ENCODE measurements at places on chromosomes 5 and 9.

DNA sequence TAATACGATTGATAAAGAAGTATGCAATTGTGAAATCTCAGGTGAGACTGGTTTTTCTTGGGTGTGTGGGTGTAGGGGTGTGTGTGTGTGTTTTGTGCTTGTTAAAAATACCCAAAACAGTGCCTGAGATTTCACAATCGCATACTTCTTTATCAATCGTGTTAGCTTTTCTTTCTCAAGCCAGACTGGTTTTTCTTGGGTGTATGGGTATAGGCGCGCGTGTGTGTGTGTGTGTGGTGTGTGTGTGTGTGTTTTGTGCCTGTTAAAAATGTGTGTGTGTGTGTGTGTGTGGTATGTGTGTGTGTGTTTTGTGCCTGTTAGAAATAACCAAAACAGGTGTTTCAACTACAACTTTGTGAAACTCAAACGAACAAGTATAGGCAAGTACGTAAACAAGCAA lies 53.7 kb downstream of the CERT1 start:
- no peak for DNase-seq

GRCh38 chr9:81083067-81083466 lies 606.3 kb downstream of the TLE1 start:
- DNase-seq, result no peak

GRCh38 chr9:82781921-82782392 lies 281.0 kb downstream of the RASEF start:
- DNase-seq, result no peak

GRCh38 chr5:10892147-10892910 lies 131.3 kb upstream of the DAP start:
- DNase-seq, result no peak

DNA sequence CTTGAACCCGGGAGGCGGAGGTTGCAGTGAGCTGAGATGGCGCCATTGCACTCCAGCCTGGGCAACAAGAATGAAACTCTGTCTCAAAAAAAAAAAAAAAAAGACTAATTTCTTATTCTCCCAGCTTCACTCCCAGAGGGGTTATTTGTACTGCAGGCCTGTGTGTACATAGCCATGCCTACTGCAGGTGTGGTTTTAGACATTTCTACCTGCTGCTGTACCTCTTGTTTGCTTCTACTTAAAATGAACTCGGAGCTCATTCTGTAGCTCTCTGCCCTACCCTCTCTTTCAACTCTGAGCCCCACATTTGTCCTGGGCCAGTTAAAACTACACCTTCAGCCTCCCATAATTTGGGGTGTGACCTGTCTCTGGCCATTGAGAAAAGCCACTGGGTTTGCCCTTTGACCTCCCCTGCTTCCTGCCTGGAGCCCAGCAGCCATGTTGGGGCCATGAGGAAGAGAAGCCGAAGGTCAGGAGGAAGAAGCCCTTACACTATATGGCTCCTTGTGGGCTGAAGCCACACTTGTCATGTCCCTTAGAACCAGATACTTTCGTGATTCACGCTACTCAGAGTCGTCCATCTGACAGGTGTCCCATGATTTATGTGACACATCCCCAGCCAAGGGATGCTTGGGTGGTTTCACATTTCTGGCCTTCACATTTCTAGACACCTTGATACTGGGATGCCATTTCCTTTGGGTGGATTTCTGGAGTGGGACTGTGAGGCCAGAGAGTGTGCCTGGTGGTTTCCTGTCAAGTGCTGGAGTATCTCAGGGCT lies 9.4 kb upstream of the CARD19 start:
- DNase-seq, result no peak
